D721Med (cell line): ENCODE measurements at places on chromosomes 6 and 20.
A peak's percentile ranks its signal among the peaks of the same experiment; 100 is the strongest.

DNA sequence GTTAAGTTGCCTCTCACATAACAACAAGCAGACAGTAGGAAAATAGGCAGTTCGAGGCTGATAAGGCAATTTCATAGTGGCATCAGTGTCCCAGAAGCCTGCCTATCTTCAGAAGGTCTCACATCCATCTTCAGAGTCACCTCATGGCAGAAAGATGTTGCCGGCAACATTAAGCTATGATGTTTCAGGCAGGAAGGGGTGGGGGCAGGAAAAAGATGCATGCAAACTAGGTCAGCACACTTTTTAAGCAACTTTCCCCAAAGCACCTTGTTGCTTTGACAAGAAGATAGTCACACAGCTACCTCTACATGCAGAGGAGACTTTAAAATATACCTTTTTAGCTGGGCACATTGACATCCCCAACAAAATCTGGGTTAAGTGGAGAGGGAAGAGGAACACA lies 43.2 kb upstream of the SMIM8 start:
- DNase-seq, result no peak

DNA sequence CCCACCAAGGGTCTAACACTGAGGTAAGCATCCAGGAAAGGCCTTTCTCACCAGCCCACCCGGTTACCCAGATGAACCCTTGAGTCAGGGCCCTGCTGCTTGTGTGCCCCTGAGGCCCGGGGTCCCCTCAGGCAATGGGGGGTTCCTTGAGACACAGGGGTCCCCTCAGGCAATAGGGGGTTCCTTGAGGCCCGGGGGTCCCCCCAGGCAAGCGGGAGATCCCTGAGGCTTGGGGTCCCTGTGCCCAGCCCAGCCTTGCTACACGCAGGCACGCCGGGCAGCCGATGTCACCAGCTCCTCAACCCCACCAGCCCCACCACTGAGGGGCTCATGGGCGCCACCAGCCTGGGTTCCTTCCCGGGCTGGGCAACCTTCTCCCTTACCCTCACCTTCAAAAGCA lies 247.2 kb downstream of the TTLL2 start:
- DNase-seq, result no peak

DNA sequence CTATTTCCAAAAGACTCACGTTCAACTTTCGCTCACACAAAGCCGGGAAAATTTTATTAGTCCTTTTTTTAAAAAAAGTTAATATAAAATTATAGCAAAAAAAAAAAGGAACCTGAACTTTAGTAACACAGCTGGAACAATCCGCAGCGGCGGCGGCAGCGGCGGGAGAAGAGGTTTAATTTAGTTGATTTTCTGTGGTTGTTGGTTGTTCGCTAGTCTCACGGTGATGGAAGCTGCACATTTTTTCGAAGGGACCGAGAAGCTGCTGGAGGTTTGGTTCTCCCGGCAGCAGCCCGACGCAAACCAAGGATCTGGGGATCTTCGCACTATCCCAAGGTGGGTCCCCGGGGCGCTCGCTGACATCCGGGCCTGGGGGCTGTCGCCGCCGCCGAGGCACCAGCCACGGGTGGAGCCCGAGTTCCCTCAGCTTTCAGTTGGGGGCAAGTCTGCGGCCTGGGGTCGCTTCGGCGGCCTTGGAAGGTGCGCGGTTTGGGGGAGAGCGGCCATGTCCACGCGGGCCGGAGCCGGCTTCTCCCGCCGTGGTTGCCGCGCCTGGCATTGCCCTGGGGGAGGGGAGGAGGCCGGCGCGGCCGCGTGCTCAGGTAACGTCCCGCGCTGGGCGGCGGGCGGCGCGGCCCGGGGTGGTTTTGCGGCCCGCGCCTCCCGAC lies 429 bp downstream of the AMD1 start:
- DNase-seq, result no peak

GRCh38 chr20:33401184-33401920 lies at the start of gene CDK5RAP1:
Gene CDK5RAP1 (minus strand): TSS chr20:33401519. CDS start chr20:33397064, 4,455 bp downstream.
- peak; percentile 55 for DNase-seq

DNA sequence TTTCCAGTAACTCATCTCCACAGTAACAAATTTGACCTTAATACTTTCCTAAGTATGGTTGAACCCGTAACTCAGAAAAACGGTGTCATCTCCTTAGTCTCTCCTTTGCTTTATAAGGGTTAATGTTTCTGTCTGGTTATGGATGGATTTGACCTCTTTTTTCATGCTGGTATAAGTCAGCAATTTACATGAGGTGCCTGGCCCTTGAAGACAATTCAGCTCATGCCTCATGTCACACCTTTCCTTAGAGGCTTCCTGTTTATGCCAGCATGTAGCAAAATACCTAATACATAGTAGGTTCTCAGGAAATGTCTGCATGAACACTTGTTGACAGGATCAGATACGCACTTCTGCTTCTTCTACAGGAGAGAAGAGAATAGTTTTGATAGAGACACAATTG lies 37.7 kb upstream of the C20orf144 start:
- no peak for DNase-seq

GRCh38 chr6:63677282-63677681 lies 41.7 kb downstream of the PHF3 start:
- DNase-seq, result no peak

DNA sequence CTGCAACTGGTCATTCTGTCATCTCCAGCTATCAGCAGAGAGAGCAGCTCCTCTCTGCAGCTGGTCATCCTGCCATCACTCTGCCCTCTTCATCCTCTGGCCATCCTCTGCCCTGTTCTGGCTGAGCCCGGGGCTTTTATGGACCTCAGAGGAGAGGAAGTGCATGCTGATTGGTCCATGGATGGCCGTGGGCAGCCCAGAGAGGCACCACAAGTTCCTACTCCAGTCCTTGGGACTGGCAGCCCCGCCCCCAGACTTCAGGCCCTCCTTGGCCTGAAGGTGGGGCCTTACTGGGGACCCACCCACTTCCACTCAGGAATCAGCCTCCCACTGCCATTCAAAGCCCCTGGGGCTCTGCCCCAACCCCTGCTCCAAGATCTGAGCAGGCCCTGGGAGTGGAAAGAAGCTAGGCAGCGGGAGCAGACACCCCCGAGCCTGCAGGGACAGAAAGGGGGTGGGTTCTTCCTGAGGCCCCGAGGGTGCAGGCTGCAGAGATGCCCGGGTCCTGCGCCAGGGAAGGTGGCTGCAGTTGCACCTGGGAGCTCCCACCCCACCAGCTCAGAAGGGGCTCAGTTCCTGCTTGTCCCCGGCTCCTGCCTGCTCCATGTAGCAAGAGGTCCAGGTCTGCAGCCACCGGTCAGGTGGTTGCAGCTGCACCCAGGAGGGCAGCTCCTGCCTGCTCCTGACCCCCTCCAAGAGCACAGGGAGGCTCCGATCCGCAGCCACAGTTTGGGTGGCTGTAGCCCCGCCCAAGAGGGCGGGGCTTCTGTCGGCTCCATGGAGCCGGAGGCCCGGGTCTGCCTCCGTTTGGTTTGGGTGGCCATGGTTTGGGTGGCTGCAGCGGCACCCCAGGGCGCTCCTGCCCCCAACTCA lies 34.1 kb upstream of the HMGA1 start:
- no peak for DNase-seq

GRCh38 chr6:21522797-21523456 lies 70.6 kb upstream of the SOX4 start:
- DNase-seq, result no peak

GRCh38 chr20:2358006-2358405 lies 22.7 kb upstream of the TGM6 start:
- no peak for DNase-seq

GRCh38 chr6:45483501-45483900 lies 105.8 kb upstream of the SUPT3H start:
- no peak for DNase-seq

DNA sequence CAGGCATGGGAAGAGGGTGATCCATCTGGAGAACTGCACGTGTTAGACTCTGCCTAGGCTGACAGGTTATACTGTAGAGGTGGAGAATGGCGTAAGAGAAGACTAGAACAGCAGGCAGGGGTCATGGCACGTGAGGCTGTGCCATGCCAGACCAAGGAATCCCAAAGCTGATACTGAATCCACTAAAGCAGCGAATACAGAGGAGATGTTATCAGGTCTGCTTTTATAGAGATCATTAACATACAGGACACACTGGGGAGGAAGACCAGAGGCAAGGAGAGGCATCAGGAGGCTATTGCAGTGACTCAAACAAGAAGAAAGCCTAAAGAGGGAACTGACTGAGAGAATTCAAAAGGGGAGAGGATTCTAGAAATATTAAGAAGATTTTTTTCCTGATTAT lies 12.9 kb downstream of the PHACTR1 start:
- DNase-seq, result no peak

- DNase-seq, result no peak
Measured at GRCh38 chr20:13546497-13547131, 92.1 kb downstream of the TASP1 start.

GRCh38 chr6:160000280-160000704 lies 31.4 kb downstream of the IGF2R start:
- no peak for DNase-seq

- no peak for DNase-seq
Measured at GRCh38 chr6:52537001-52537753, 39.7 kb downstream of the TRAM2 start.

DNA sequence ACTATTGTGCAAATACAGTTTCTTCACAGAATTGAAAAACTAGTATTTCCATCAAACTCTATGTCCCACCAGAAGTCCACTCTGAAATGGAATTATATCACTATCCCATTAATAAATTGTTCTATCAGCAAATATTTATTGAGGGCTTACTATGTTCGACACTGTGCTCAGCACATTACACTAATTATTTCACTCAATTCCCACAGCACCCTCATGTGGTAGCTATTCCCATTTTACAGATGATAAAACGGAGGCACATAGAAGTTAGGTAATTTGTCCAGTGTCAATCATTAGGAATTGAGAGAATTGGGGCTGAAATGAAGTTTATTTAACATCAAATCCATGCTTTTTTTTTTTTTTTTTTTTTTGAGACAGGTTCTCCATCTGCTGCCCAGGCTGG lies 52.5 kb downstream of the MKKS start:
- DNase-seq, result no peak

DNA sequence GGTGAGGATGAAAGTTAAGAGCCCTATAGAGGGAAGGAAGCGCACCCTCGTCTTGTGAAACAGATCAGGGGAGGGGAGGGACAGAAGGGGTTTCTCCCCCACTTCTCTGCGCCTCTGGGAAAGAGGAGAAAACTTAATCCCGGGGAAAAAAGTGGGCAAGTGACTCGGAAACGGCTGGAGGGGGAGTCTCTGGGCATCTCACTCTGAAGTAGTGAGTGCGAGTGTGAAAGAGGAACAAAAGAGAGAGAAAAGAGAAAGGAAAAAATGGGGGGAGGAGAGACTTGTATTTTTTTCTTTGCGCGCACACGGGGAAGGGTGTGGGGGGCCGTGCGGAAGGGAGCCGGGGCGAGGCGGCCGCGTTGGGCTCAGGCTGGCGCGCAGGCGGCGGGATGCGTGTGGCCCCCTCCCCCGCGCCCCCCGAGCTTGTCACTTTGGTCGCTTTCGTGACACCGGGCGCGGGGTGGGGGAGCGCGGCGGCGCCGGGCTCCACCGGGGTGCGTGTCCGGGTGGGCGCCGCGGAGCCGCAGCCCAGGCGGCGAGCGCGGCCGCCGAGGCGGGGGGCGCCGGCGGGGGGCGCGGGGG lies 454 bp downstream of the L3MBTL3 start:
- DNase-seq, result no peak

- no peak for DNase-seq
Measured at GRCh38 chr6:33758815-33759216, 12.1 kb upstream of the IP6K3 start.

GRCh38 chr6:126056355-126057004 lies 70.1 kb downstream of the TRMT11 start:
- DNase-seq, result no peak

- DNase-seq, result no peak
Measured at GRCh38 chr6:129523816-129524215, 186.2 kb downstream of the ARHGAP18 start.

DNA sequence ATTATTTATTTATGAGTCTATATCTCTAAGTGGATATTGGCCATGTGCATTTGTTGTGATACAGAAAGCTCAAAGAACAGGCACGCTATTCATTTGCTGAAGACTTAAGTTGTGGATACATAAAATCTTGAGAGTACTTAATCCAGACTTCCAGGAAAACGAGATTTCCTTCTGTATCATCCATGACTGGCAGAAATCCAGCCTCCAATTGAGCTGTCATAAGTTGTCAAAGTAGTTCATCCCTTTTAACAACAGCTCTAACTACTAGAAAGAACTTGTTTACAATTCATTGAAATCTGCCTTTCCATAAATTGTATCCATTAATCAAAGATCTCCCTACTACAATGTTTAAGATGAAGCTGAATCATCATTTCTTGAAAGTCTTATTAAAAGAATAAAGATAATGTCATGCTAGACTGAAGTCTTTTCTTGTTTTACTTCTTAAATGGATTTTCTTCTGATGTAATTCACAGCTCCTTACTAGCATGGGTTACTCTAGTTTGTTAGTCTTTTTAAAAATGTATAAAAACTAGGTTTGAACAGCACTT lies 447.3 kb upstream of the CITED2 start:
- no peak for DNase-seq
